Renal cortex interstitium (tissue), 15 donors: ENCODE measurements at places on chromosomes 16 and 17.

- peak; percentile 24 for DNase-seq
Observed at GRCh38 chr16:80932708-80933095, 74.0 kb downstream of the CMC2 start.

DNA sequence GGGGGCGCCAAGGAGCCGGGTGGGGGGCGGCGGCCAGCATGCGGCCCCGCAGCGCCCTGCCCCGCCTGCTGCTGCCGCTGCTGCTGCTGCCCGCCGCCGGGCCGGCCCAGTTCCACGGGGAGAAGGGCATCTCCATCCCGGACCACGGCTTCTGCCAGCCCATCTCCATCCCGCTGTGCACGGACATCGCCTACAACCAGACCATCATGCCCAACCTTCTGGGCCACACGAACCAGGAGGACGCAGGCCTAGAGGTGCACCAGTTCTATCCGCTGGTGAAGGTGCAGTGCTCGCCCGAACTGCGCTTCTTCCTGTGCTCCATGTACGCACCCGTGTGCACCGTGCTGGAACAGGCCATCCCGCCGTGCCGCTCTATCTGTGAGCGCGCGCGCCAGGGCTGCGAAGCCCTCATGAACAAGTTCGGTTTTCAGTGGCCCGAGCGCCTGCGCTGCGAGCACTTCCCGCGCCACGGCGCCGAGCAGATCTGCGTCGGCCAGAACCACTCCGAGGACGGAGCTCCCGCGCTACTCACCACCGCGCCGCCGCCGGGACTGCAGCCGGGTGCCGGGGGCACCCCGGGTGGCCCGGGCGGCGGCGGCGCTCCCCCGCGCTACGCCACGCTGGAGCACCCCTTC lies 484 bp downstream of the FZD2 start:
- no peak for DNase-seq

DNA sequence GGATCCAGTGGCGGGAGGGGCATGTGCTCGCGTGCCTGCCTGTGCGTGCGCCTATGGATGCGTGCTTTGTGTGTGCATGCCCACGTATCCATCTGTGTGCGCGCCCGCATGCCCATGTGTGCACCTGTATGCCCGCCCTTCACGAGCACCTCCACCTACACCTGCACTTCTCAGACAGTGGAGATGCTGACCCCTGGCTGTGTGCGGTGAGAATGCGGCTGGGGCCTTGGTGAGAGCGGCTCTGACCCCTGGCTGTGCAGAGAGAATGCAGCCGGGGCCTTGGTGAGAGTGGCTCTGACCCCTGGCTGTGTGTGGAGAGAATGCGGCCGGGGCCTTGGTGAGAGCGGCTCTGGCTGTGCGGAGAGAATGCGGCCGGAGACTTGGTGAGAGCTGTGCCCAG lies 33.9 kb downstream of the AXIN1 start:
- DNase-seq: no peak

DNA sequence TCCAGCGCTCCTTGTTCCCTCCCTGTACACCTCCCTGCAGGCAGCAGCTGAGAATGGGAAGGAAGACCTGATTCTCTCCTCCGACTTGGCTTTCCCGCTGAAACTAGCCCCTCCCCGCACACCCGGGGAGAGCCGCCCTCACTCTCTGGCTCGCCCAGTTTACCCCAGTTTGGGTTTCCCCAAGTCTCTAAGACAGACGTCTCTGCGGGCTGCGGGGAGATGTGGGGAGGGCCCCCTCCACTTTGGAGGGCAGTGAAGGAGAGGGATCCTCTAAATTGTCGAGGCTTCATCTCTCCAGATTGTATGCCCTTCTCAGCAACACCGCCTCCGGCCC lies 797 bp downstream of the GRB7 start:
- DNase-seq: no peak

DNA sequence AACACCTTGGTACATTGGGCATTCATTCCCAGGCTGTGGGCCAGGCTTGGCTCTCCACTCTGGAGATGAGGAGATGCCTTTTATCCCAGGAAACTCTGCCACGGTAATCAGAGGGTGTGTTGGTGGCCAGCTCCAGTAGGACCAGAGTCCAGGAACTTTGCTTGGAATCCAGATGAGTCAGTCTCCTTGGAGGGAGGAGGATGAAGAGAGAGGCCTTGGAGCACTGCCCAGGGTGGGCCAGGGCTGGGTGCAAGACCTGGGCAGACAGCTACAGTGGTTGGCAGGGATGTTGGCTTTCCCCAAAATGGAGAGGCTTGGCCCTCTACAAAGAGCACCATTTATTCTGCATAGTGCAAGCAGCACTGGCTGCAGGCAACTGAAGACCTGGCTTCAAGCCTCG lies 209.0 kb downstream of the RGS9 start:
- DNase-seq: no peak
